ENCODE measurements at places on chromosomes 3 and 15. TPM values are rescaled to one million over a fixed set of nuclear protein-coding genes. Genes with fewer than 3 reads are reported as not detected.

GRCh38 chr15:41648097-41648496 lies 12.1 kb upstream of the MGA start:
- H3K27me3 ChIP-seq = no peaks in the 10 kb centered on the region
- H3K4me1 ChIP-seq = no peaks in the 10 kb centered on the region
- no peak overlapping the region for H3K4me3 ChIP-seq
- no peak overlapping the region for H3K27ac ChIP-seq
- no peaks in the 10 kb centered on the region for H3K36me3 ChIP-seq

The CLN6 gene
- 9.8 TPM for polyA plus RNA-seq

GRCh38 chr15:66039117-66039871 lies 170.0 kb downstream of the RAB11A start:
- H3K27ac ChIP-seq = no peak overlapping the region
- no peaks in the 10 kb centered on the region for H3K36me3 ChIP-seq
- no peak for DNase-seq
- no peaks in the 10 kb centered on the region for H3K27me3 ChIP-seq
- no peak overlapping the region for H3K4me3 ChIP-seq

DNA sequence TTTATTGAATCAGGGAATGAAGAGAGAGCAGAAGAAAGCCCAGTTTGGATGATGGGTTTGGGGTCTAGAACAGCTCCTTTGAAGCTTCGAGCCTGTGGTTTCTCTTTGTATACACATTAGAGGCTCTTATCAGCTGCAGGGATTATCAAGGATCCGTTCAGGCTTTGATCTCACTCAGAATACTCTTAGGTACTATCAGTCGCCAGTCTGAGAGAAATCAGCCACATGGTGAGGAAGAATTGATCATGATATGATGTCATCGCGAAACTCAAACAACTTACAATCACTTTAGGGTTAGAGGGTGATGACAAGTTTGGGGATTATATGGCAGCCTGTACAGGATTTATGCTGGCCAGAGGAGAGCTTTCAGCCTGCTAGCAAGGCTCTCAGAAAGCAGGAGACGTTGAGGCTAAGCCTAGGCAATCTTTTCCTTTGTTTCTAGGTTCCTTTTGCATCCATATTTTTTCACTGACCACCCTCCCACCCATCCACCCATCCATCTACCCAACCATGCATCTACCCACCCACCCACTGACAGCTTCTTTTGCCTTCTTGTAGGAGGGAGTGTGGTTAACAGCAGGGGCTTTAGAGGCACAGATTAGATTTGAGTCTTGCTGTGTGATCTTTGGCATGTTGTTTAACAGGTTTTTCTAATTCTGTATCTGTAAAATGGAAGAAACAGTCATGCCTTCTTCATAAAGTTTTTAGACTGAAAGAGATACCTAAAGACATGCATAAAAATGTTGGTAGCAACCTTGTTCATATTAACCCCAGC lies 330.4 kb upstream of the LRRFIP2 start:
- no peaks in the 10 kb centered on the region for H3K27me3 ChIP-seq
- H3K36me3 ChIP-seq = peaks cover 16% of the 10 kb centered on the region
- no peak overlapping the region for H3K4me3 ChIP-seq

DNA sequence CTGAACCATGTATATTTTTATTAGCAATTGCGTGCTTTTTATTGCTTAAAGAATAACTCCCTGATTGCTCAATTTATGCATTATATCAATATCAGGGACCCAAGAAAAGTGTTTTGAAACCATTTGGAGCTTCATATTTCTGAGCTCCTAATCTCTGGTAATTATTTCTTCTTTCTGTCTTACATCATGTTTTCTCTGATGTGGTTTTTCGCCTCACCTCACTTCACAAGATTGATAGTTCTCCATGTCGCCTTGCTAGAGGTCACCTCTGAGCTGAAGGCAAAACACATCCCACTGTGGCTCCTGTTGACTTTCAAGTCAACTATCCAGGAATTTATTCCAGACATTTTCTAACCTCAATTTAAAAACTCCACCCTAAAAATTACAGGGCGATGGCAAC lies 837.4 kb downstream of the CADM2 start:
- no peaks in the 10 kb centered on the region for H3K36me3 ChIP-seq
- no peak overlapping the region for H3K4me3 ChIP-seq
- H3K4me1 ChIP-seq = no peaks in the 10 kb centered on the region
- H3K27ac ChIP-seq = no peak overlapping the region
- DNase-seq = no peak

The VIPR1 gene
- polyA plus RNA-seq = 5.3 TPM

DNA sequence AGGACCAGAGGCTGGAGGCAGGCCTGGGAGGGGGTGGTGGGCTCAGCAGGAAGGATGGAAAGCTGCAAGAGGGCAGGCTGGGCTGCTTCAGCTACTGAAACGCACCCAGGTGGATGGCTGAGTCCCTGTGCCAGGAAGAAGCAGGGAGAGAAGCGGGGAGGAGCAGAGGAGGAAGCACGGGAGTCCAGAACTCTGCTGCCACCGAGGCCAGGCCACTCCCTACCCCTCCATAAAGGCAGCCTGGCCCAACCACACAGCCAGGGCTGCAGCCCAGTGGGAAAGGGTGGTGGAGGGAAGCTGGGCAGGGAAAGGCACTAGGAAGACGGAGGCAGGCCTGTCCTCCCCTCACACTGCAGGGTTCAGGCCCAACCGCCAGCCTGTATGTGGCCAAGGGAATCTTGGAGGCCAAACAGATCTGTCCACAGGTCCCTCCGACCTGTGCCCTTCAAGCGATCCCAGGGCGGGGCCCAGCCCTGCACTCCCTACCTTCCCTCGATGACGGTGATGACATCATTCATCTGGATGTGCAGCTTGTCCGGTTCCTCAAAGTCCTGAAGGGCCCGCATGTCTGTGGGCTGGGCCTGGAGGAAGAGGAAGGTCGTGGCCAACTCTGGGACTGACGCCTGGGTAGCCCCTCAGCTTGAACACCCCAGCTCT lies 30.5 kb downstream of the TNK2 start:
- H3K4me1 ChIP-seq = no peaks in the 10 kb centered on the region
- DNase-seq = no peak
- H3K27me3 ChIP-seq = no peaks in the 10 kb centered on the region
- H3K36me3 ChIP-seq = peaks cover 81% of the 10 kb centered on the region

GRCh38 chr3:88038566-88038965 lies 20.2 kb downstream of the CGGBP1 start:
- no peaks in the 10 kb centered on the region for H3K27me3 ChIP-seq
- H3K27ac ChIP-seq = no peak overlapping the region
- H3K36me3 ChIP-seq = no peaks in the 10 kb centered on the region
- H3K4me1 ChIP-seq = no peaks in the 10 kb centered on the region
- H3K4me3 ChIP-seq = no peak overlapping the region

DNA sequence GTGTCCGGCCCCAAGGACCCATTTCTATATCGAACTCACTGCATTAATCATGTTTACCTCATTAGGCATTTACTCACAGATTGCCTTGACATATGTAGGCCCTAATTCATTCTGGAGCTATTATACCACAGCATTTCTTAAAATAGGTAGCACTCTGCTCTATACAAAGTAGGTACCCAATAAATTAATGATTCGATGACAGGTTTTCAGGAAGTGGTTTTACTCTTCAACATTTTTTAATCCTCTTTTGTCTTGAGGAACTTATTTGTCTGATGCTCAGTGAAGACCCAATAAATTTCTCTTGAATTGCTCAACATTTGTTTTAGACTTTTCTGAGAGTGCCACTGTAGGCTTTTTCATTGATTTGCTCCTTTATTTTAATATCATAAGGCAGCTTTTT lies 12.1 kb downstream of the TGFBR2 start:
- DNase-seq = no peak
- peaks cover 89% of the 10 kb centered on the region for H3K4me1 ChIP-seq

Data from spleen (tissue), 13 donors.